ENCODE measurements at places on chromosomes 1 and 21. TPM values are rescaled to one million over a fixed set of nuclear protein-coding genes. Genes with fewer than 3 reads are reported as not detected.

Gene PBX1
- total RNA-seq, result 0.37 TPM

Gene PGLYRP3
- total RNA-seq, result not detected

Gene SLC45A1
- 0.48 TPM for total RNA-seq

Gene PBXIP1
- total RNA-seq, result 28.1 TPM

Gene SETSIP
- total RNA-seq, result not detected

Gene DNALI1
- total RNA-seq, result not detected

Gene PAQR7
- total RNA-seq, result 4.4 TPM

Gene PLA2G4A
- 0.62 TPM for total RNA-seq

Gene CELA3A
- not detected for total RNA-seq

Gene IFT25
- 62.0 TPM for total RNA-seq

Gene SLC1A7
- not detected for total RNA-seq

Gene IVL
- total RNA-seq, result not detected

Gene SPATA45
- not detected for total RNA-seq

Gene ZFYVE9
- 4.7 TPM for total RNA-seq

Gene SIK1
- total RNA-seq, result 6.4 TPM

Gene HAO2
- not detected for total RNA-seq

Gene FCAMR
- total RNA-seq, result not detected

Gene PADI3
- total RNA-seq, result not detected

Gene AMY1B
- total RNA-seq, result not detected

Gene RNF186
- not detected for total RNA-seq

Gene SLC45A3
- 0.53 TPM for total RNA-seq

Gene SYTL1
- total RNA-seq, result 21.4 TPM

Gene SH2D1B
- total RNA-seq, result not detected

Gene FBXO2
- 2.1 TPM for total RNA-seq

Gene NCF2
- 8.7 TPM for total RNA-seq

Gene TDRD5
- not detected for total RNA-seq

Gene KCNK1
- 0.91 TPM for total RNA-seq

Gene PMF1
- 108 TPM for total RNA-seq

Gene CHI3L2
- 12.7 TPM for total RNA-seq

Gene B3GALT5
- not detected for total RNA-seq

Gene NCAM2
- not detected for total RNA-seq

Gene CRB1
- total RNA-seq, result 0.09 TPM

Gene LCE1B
- total RNA-seq, result not detected

Gene SIM2
- 2.0 TPM for total RNA-seq

Gene CLDN14
- total RNA-seq, result not detected

Gene SPRR2G
- total RNA-seq, result not detected

Gene KCNK2
- total RNA-seq, result not detected

Gene SCCPDH
- 17.1 TPM for total RNA-seq

Gene TSACC
- 0.83 TPM for total RNA-seq

Gene HLX
- 0.25 TPM for total RNA-seq

Gene AGT
- total RNA-seq, result not detected

Gene HSD3B1
- not detected for total RNA-seq

Gene AADACL4
- total RNA-seq, result not detected

Gene PLCH2
- 6.3 TPM for total RNA-seq

Gene HMCN1
- not detected for total RNA-seq

Gene USH2A
- not detected for total RNA-seq

Gene S100A2
- total RNA-seq, result 3.3 TPM

Gene RNF19B
- total RNA-seq, result 23.9 TPM

Gene DPT
- not detected for total RNA-seq

Gene CYP4B1
- not detected for total RNA-seq

Gene MAP10
- total RNA-seq, result 1.5 TPM

Gene IGSF9
- total RNA-seq, result 0.07 TPM
